Thoracic aorta (tissue), 2 donors: ENCODE measurements at places on chromosomes 13 and 19. TPM values are rescaled to one million over a fixed set of nuclear protein-coding genes. Genes with fewer than 3 reads are reported as not detected.

CABP5 gene
- total RNA-seq = not detected

DNA sequence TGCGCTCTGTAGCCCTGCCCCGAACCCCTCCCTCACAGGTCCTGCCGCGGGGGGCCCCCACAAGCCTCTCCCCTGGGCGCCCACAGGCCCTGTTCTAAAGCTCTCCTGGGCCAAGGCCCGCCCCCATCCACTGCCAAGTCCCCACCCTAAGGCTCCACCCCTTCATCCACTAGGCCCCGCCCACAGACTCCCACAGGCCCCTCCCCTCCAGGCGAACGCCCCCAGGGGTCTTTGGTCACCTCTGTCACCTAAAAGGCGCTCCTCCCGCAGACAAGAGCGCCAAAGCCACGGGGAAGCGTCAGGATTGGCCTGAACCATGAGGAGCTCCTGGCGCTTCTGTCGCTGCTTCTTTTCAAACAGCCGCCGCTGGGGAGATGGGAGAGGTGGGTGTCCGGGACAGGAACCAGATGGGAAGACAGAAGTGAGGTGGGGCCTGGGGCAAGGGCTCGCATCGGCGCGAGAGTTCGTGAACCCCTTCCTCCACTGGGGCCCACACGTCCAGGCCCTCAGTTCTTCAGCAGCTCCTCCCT lies 2.3 kb downstream of the TULP2 start:
- no peak overlapping the region for H3K27ac ChIP-seq
- H3K4me1 ChIP-seq = peaks cover 14% of the 10 kb centered on the region
- peak overlapping the region; percentile 72 for H3K4me3 ChIP-seq
- H3K27me3 ChIP-seq = no peaks in the 10 kb centered on the region
- H3K36me3 ChIP-seq = no peaks in the 10 kb centered on the region

GRCh38 chr19:1408300-1409203 lies 1.2 kb downstream of the DAZAP1 start:
- peak overlapping the region; percentile 99 for H3K4me3 ChIP-seq
- peak overlapping the region; percentile 96 for H3K27ac ChIP-seq
- H3K27me3 ChIP-seq = no peaks in the 10 kb centered on the region
- H3K36me3 ChIP-seq = no peaks in the 10 kb centered on the region

- no peaks in the 10 kb centered on the region for H3K4me1 ChIP-seq
- no peak overlapping the region for H3K4me3 ChIP-seq
- no peak for DNase-seq
- H3K27ac ChIP-seq = no peak overlapping the region
Observed at GRCh38 chr13:96165840-96166239, 75.9 kb downstream of the HS6ST3 start.

- H3K27ac ChIP-seq = no peak overlapping the region
- no peak for DNase-seq
- H3K4me3 ChIP-seq = no peak overlapping the region
- H3K27me3 ChIP-seq = no peaks in the 10 kb centered on the region
Observed at GRCh38 chr13:99467764-99468163, 33.5 kb upstream of the TM9SF2 start.

- no peak for DNase-seq
- no peak overlapping the region for H3K27ac ChIP-seq
- H3K4me1 ChIP-seq = peaks cover 33% of the 10 kb centered on the region
- H3K4me3 ChIP-seq = peak overlapping the region; percentile 79
Observed at GRCh38 chr13:99979453-99980200, 2.0 kb upstream of the ZIC2 start.

DNA sequence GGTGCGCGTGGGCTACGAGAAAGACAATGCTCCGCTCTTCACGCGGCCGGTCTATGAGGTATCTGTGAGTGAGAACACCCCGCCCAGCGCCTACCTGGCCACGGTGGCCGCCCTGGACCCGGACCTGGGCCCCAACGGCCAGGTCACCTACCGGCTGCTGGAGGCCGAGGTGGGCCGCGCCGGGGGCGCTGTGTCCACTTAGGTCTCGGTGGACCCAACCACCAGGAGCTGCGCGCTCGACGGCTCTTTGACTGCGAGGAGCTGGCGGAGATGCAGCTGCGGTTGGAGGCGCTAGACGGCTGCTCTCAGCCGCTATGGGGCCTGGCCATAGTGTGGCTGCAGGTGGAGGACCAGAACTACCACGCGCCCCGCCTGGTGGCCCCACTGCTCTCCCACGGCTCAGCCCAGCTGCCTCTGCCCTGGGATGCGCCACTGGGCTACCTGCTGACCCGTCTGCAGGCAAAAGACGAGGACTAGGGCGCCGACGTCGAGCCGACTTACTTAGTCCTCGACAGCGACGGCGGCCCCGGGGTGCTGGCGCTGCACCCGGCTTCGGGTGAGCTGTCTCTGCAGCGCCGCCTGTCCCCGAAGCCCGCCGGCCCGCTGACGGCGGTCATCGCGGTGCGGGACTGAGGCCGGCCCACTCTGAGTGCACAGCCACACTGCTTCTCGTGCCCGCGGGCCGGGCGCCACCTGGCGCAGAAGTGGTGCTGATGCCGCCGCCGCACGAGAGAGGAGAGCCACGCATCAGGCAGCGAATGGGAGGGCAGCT lies 173.0 kb downstream of the OLFM4 start:
- H3K27me3 ChIP-seq = no peaks in the 10 kb centered on the region
- H3K4me1 ChIP-seq = no peaks in the 10 kb centered on the region
- H3K4me3 ChIP-seq = no peak overlapping the region
- no peak overlapping the region for H3K27ac ChIP-seq
- no peak for DNase-seq
- no peaks in the 10 kb centered on the region for H3K36me3 ChIP-seq
